ENCODE measurements at places on chromosomes 4 and X. TPM values are rescaled to one million over a fixed set of nuclear protein-coding genes. Genes with fewer than 3 reads are reported as not detected.

The SHROOM4 gene
- 16.4 TPM for total RNA-seq

The AVPR2 gene
- not detected for total RNA-seq

The CFAP47 gene
- 0.84 TPM for total RNA-seq

The PABPC1L2A gene
- total RNA-seq = 6.0 TPM

All from dorsolateral prefrontal cortex (tissue), 122 donors.